Vagina (tissue), 2 donors: ENCODE measurements at places on chromosomes 12 and 14. TPM values are rescaled to one million over a fixed set of nuclear protein-coding genes. Genes with fewer than 3 reads are reported as not detected.

- no peaks in the 10 kb centered on the region for H3K27me3 ChIP-seq
- no peak for DNase-seq
- H3K27ac ChIP-seq: peak overlapping the region; percentile 1
- no peaks in the 10 kb centered on the region for H3K36me3 ChIP-seq
- no peaks in the 10 kb centered on the region for H3K4me1 ChIP-seq
- H3K4me3 ChIP-seq: no peak overlapping the region
Observed at GRCh38 chr14:95220663-95221231, 63.4 kb upstream of the DICER1 start.

DNA sequence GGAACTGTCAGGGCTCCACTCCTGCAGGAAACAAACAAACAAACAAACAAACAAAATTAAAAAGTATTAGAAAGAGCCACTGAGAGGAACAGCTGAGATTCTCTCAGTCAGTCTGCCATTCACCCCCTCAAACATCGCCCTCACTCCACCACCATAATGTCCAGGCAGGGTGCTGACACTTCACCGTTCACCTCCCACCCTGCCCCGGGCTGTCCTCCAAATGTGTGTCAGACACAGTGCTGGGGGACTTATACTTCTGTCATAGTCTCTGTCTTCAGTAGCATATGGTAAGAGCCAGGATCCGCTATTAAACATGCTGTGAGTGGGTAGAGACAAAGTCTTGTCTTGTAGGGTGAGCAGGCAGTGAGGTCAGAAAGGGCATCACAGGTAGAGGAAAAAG is 28.3 kb downstream of the KRT18 start:
- H3K4me1 ChIP-seq: peaks cover 7% of the 10 kb centered on the region
- no peak overlapping the region for H3K27ac ChIP-seq
- no peaks in the 10 kb centered on the region for H3K36me3 ChIP-seq
- no peak for DNase-seq

DNA sequence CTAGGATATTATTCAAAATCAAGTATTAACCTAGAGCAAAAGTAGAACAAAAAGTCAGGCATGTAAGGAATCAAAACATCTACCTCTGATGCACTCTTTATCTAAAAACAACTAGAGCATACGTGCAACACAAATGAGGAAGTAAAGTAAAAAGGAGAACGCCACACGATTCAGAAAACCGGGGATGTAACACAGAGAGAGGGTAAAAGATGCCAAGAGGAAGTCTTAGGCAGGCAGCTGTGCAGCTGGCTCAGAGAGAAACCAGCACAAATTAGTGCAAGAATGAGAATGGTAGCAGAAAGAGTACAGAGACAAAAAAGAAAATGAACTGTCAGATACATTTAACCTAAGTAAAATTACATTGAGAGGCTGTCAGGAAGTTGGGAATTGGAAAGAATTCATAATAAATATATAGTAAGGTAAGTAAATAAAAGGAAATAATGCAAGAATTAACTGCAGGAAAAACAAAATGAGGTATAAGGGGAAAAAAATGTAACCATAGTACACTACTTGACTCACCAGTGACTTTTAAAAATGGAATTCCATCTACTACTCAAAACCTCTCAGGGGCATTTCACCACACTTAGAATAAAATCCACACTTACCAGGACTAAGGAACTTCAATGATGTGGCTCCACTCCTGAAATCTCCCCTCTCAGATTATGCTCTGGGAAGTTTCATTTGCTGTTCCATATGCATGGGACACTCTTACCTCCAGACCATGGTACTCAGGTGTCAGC is 17.1 kb downstream of the BCAT1 start:
- no peaks in the 10 kb centered on the region for H3K27me3 ChIP-seq
- H3K36me3 ChIP-seq: no peaks in the 10 kb centered on the region
- H3K27ac ChIP-seq: no peak overlapping the region
- H3K4me1 ChIP-seq: no peaks in the 10 kb centered on the region
- no peak overlapping the region for H3K4me3 ChIP-seq
- DNase-seq: no peak

- no peaks in the 10 kb centered on the region for H3K27me3 ChIP-seq
- H3K4me3 ChIP-seq: no peak overlapping the region
- DNase-seq: no peak
Observed at GRCh38 chr12:92988622-92989130, 59.6 kb upstream of the EEA1 start.

DNA sequence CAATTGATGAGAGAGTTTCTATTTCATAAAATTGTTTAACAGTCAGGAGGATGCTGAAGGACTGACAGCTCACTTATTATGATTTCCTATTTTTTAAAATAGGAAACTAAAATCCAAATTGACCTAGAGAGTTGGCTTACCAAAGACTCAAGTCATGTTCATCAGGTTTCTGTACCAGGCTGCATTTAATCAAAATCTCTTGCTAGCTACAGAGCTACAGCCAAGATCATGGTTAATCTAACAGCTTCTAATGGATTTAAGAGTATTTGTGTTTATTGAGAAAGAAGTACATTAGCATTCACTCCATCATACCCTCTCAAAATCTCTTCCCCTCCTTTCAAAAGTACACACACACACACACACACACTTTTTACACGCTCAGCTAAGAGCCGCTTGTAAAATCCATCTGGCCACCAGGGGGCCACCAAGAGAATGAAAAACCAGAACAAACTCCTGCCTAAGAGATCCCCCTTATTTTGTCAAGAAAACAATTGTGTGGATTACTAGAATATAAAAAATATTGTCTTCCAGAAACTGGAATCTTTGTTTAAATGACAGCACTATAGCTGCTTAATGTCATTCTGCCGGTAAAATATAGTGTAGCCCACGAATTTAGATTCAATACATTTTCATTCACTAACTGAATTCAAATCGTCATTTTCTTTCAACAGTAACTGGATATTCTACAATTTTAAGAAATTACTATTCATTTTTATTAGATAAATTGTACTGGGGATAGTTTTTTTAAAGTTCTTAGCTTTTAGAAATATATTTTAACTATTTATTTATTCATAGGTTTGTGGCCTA is 334.0 kb downstream of the BTG1 start:
- no peaks in the 10 kb centered on the region for H3K27me3 ChIP-seq
- H3K27ac ChIP-seq: no peak overlapping the region
- H3K36me3 ChIP-seq: no peaks in the 10 kb centered on the region

GRCh38 chr12:6700646-6701051 is at the start of gene PIANP:
PIANP (minus strand) TSS chr12:6700815; CDS start chr12:6698061, 2,754 bp downstream.
- no peaks in the 10 kb centered on the region for H3K27me3 ChIP-seq
- H3K27ac ChIP-seq: peak within 1 kb of the TSS; percentile 27
- peaks cover 13% of the 10 kb centered on the region for H3K4me1 ChIP-seq
- DNase-seq: no peak
- peak within 1 kb of the TSS; percentile 50 for H3K4me3 ChIP-seq

- no peaks in the 10 kb centered on the region for H3K27me3 ChIP-seq
- no peaks in the 10 kb centered on the region for H3K36me3 ChIP-seq
- no peak for DNase-seq
- H3K4me1 ChIP-seq: peaks cover 49% of the 10 kb centered on the region
- no peak overlapping the region for H3K4me3 ChIP-seq
Observed at GRCh38 chr14:98949051-98949450, 322.9 kb downstream of the BCL11B start.

- H3K4me1 ChIP-seq: peaks cover 5% of the 10 kb centered on the region
- DNase-seq: no peak
- H3K27ac ChIP-seq: peak overlapping the region; percentile 58
- H3K36me3 ChIP-seq: no peaks in the 10 kb centered on the region
- H3K4me3 ChIP-seq: no peak overlapping the region
Observed at GRCh38 chr12:93638954-93639353, 38.2 kb upstream of the CRADD start.

GRCh38 chr12:122615780-122616179 is 87.4 kb downstream of the HCAR2 start:
- no peaks in the 10 kb centered on the region for H3K27me3 ChIP-seq
- no peak for DNase-seq
- peaks cover 15% of the 10 kb centered on the region for H3K4me1 ChIP-seq
- no peak overlapping the region for H3K4me3 ChIP-seq
- no peaks in the 10 kb centered on the region for H3K36me3 ChIP-seq

DNA sequence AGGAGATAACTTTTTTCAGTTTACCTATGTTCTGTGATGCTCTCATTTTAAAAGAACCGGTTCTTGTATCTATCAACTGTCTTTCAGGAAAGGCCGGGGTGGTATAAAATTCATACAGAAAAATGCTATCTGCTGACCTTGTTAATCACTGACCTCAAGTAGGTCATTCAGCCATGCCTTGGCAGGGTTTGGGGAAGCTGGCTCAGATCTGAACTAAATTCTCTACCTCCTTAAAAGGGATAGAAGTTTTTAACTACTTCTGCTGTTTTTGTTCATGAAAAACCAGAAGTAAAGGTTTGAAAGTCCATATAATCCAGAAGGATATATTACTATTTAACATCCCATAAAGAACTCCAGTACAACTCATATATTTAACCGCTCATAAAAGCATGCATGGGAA is 10.1 kb downstream of the MYRFL start:
- H3K4me3 ChIP-seq: no peak overlapping the region
- no peaks in the 10 kb centered on the region for H3K36me3 ChIP-seq
- no peak overlapping the region for H3K27ac ChIP-seq
- no peak for DNase-seq
- H3K27me3 ChIP-seq: no peaks in the 10 kb centered on the region

DNA sequence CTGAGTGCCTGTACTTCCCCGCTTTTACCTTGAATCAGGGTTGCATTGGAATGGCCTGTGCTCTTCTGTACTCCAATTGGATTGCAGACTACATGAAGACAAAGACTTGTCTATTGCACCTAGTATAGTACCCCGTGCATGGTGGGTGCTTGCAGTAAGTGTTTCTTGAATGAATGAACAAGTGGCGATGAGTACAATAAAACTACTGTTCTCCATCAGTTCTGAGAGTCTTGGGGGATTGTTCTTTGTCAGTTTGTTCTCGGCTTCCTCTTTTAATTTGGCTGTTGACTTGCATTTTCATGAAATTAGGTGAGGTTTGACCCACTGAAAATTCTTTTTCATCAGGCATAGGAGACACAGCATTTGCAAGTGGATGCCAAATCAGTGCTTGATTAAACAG is 34.1 kb downstream of the ERH start:
- H3K27ac ChIP-seq: no peak overlapping the region
- no peak for DNase-seq
- no peaks in the 10 kb centered on the region for H3K36me3 ChIP-seq
- no peak overlapping the region for H3K4me3 ChIP-seq

DNA sequence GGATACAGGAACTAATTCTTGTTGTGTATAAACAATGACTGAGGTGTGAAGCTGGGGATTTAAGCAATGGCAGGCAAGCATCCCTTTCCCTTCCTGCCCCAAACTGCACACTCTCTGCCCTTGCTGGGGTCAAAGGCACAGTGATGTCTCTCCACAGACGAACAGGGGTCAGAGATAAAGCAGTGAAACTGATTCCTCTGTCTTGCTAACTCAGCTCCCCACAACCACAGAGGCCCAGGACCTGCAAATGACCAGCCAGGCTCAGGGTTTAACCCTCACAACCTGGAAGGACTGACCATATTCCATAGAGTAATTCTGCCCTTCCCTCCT is 67.2 kb downstream of the CCDC88C start:
- H3K27me3 ChIP-seq: no peaks in the 10 kb centered on the region
- no peak overlapping the region for H3K4me3 ChIP-seq
- DNase-seq: no peak
- no peaks in the 10 kb centered on the region for H3K36me3 ChIP-seq

GRCh38 chr12:45878630-45879255 is 111.6 kb downstream of the SCAF11 start:
- no peaks in the 10 kb centered on the region for H3K36me3 ChIP-seq
- DNase-seq: no peak
- H3K27ac ChIP-seq: no peak overlapping the region
- no peaks in the 10 kb centered on the region for H3K27me3 ChIP-seq
- H3K4me3 ChIP-seq: no peak overlapping the region

- no peaks in the 10 kb centered on the region for H3K27me3 ChIP-seq
- DNase-seq: peak; percentile 84
- H3K4me3 ChIP-seq: no peak overlapping the region
- H3K27ac ChIP-seq: no peak overlapping the region
- no peaks in the 10 kb centered on the region for H3K4me1 ChIP-seq
Observed at GRCh38 chr14:101120641-101121507, 217.4 kb upstream of the RTL1 start.

GRCh38 chr12:56358836-56359532 is 923 bp downstream of the STAT2 start:
- peak overlapping the region; percentile 86 for H3K27ac ChIP-seq
- H3K4me3 ChIP-seq: peak overlapping the region; percentile 79
- H3K36me3 ChIP-seq: peaks cover 6% of the 10 kb centered on the region
- H3K4me1 ChIP-seq: peaks cover 25% of the 10 kb centered on the region
- H3K27me3 ChIP-seq: no peaks in the 10 kb centered on the region
- DNase-seq: no peak

The EPYC gene
- total RNA-seq: not detected

The FITM1 gene
- total RNA-seq: not detected

The SMIM41 gene
- 1.5 TPM for total RNA-seq

The ERP27 gene
- 2.2 TPM for total RNA-seq

The NRIP2 gene
- total RNA-seq: 1.2 TPM
